Stimulated activated CD8-positive, alpha-beta memory T cell treated with anti-CD3 and anti-CD28 coated beads, Interleukin-2, amount 100 ng/mL, for 1 hour (primary cell): ENCODE measurements at places on chromosomes 16 and 17.

DNA sequence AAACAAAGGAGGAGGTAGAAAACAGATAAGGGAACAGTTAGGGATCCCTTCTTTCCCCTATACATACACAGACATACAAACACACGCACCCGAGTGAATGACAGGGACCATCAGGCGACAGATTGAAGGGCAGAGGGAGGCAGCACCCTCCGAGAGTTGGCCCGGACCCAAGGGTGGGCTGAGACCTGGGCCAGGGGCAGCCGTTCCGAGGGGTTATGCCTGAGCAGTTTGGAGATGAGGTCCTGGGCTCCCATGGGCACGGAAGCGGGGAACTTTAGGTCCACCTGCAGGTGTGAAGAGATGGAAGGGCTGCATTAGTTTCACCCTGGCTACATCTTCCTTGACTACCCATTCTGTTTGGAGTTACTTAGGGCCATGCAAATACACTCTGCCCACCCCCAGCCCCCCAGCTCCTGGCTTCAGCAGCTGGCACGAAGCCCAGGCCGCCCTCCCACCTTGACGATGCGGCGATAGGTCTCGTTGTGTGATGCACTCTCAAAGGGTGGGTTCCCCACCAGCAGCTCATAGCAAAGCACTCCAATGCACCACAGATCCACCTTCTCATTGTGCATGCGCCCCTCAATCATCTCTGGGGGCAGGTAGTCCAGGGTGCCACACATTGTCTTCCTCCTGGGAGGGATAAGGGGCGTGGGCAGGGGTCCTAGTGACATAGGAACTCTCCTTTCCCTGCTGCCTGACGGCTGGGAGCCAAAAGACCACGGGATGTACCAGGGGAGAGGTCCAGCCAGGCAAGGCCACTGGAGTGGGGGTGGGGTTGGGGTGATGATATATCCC lies 5.4 kb downstream of the AURKB start:
- DNase-seq = no peak

GRCh38 chr17:68053231-68054013 lies 17.9 kb downstream of the KPNA2 start:
- DNase-seq = no peak

GRCh38 chr16:23729503-23730424 lies 16.7 kb upstream of the ERN2 start:
- no peak for DNase-seq

DNA sequence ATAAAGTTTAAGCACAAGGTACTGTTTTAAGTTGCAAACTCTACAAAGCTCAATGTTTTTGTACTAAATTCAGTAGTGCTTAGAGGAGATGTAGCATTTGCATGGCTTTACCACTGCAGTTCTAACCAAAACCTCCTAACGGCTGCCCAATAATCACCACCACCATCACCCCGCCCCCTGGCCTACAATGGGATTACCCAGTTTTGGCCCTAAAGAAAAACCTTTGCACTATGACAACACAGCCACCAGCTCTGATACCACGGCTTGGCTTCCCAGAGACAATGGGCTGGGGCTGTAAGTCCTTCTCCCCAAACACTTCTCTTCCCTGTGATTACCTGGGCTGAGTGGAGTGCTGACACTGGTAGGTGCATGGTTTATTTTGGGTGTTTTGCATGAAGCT lies 58.4 kb upstream of the MTMR4 start:
- DNase-seq = no peak

DNA sequence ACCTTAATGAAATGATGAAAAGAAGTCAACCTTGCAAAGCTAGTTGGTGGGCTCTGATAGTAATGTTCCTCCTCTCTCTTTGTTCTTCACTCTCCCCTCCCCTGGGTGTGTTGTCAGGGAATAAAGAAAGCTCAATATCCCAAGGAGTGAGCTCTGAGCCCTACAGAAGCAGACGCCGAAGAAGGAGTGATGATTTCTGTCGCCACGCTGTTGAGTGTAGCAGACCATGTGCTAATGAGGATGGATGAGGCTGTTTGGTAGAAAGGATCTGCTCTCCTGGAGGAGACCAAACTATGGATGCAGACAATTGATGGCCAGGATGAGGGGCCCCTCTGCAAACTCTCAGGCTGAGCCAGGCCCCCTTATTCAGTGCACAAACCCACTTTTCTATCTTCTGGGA lies 140.0 kb upstream of the DNAH9 start:
- no peak for DNase-seq

DNA sequence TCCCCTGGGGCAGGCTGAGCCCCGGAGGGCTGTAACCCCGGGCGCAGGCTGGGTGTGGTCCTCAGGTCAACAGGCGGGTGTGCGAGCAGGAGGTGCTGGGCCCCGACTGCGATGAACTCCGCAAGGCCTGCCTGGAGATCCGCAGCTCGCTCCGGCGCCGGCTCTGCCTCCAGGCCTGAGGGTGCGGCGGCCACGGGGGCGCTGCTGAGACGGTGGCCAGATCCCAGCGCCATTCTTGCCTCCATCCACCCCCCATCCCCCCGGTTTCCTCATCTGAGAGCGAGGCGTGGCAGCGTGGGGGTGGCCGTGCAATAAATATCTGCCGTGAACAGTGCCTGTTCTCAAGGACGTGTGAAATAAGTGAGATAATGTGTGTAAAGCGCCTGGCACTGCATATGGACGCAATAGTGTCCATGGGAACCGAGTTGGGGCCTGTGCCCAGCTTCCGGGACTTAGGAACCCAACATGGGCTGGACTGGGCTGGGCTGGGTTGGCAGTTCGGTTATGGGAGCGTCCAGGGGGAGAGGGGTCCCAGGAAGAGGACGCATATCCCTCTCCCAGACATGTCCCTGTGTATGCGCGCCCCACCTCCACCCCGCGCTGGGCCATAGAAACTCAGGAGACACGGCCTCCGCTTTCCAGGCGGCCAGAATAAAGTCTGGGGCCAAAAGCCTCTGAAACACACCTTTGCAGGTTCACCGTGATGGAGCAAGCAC lies 15.0 kb downstream of the ZNF213 start:
- no peak for DNase-seq

DNA sequence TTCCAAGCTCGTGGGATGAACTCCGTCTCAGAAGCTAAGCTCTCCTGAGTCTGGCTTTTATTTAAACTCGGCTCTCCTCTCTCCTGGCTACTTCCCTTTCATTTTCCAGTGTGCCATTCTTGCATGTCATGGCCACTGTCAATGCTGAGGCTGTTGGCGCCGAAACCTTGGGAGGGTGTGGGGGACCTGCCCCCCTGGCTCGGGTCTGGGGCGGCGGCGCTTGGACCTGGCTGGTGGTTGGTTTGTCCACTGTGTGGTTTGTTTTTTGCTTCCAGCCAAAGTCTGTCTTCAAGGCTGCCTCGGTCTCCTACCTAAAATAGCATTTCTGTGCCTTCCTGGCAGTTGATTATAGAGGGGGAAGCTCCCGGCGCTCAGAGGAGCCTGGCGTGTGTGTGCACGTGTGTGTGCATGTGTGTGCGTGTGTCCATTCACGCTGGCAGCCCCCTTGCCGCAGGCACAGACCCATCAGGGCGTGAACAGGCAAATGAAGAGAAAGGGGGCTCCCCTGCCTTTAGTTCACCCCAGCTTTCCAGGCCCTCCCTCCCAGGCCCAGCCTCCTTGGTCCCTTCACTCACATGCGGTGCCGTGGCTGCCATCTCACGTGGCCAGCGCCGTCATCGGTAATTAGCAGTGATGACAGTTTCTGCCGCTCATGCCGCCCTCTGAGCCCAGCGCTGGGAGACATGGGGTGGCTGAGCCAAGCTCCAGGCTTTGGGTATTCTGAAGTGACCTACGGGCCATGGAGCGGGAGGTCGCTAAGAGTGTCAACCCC lies 179.9 kb downstream of the SEC14L1 start:
- DNase-seq = no peak

GRCh38 chr16:4787627-4788482 lies at the start of gene SEPTIN12:
Gene SEPTIN12, minus strand, starts transcription at chr16:4788345. Its CDS starts 700 bp downstream, at chr16:4787645.
- DNase-seq = no peak

DNA sequence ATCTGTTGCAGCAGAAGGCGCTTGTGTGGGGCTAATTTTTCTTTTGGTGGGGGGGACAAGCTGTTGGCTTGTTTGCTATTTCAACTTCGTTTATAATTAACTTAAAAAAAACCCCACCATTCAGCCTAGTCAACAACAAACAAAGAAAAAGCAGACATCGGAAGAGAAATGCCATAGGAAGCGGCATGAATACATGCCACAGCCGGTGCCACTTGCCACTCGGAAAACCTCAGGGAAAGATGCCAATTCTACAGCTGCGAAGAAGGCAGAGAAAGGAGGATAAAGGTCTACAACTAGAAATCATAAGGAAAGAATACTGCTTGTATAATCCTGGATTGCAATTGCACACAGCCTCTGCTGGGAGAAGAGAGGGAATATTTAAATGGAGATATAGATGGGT lies 254.4 kb upstream of the PMFBP1 start:
- no peak for DNase-seq

DNA sequence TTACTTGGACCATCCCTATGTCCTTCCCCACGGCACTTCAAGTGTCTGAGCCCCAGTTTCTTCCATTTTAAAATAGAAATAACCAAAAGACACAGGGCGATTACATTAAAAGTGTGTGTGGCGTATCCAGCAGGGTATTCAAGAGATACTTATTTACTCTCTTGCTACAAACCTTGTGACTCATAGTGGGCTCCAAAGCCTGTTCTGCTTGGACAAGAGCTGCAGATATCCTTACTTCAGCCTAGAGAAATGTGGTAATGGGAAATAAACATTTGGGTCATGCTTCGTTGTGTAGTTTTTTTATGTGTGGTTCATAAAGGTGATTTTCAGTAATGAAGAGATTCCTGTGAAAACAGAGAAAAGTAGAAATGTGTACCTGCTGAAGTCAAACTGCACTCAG lies 288.9 kb upstream of the CDH11 start:
- DNase-seq = no peak

GRCh38 chr17:75386430-75386829 lies 19.0 kb downstream of the GRB2 start:
- DNase-seq = no peak

GRCh38 chr17:67150826-67151225 lies 94.2 kb downstream of the HELZ start:
- no peak for DNase-seq

DNA sequence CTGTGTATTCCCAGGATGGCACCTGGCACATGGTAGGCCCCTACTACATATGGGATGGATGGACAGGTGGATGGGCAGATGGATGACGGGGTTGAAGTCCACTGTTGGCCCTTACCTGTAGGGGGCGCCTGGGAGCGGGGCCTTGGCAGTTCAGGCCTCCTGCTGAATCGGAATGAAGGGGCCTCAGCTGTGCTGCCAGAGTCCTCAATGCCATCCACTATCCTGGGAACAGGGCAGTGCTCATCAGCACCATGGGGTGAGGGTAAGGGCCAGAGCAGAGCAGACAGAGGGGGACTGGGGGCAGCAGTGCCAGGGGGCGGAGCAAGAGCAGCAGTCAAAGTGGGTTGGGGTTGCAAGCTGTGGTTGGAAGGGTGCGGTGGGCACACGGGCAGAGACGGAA lies 8.3 kb upstream of the RAB5C start:
- DNase-seq = no peak

GRCh38 chr17:33115366-33115765 lies 123.7 kb downstream of the SPACA3 start:
- no peak for DNase-seq

DNA sequence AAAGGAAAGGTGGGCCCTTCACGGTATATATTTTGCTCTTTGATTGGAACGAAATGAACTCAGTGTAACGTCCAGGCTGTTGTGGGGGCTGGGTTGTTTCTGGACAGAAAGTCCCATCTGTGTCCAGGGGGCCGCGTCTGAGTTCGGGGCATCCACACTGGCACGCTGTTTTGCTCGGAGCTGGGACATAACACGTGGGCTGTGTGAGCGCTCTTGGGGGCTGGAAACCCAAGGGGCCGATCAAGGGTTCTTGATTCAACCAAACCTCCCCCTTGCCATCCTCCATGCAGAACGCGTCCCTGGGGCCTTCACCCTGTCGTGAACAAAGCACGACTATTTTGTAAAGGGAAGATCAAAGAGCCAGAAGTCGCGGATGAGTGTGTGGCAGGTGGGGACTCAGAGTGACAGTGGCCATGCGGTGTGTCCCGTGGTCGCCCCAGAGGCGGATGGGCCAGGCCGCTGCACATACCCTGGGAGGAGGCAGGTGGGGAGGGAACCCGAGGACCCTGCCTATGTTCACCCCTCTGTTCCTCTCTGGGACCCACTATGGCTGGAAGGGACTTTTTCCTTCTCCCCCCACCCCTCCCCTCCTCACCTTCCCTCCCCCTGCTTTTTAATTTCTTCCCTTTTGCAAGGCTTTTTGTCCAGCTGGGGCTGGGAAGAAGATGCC lies 387.2 kb downstream of the SEC14L1 start:
- no peak for DNase-seq
